ENCODE measurements at places on chromosomes 13 and 19.

DNA sequence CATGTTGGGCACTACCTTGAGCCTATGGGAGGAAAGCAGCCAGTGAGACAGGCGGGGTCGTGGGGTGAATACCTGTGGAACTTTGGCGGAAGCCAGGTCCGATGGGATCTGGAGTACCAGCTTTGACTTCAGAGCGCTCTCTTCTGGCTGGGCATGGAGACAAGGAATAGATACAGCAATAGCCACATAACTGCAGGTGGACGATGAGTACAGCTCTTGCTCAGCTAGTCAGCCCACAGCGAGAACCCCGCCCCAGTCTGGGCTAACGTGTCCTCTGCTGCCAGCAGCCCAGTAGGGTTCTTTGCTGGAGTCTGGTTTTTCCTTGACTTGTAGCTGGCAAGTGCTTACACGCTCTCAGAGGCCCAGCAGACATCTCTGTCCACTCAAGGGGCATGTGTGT lies 83.4 kb downstream of the SIPA1L3 start:
- DNase-seq: no peak

DNA sequence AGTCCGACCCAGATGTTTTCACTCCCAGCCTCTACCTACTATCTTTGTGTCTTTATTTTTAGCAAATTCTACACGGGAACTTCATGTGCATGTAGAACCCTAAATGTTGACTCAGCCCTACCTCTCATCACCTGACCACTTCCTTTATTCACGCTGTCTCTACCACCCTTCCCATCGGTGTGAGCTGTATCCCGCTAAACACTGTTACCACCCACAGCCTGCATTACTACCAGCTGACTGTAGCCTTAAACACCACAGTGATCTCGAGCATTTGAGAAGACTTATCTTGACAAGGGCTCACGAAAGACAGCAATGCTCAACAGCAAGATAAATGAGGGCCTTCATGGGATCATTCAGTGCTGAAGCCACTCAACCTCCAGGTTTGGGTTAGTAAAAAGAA lies 15.1 kb downstream of the NCR1 start:
- DNase-seq: no peak

DNA sequence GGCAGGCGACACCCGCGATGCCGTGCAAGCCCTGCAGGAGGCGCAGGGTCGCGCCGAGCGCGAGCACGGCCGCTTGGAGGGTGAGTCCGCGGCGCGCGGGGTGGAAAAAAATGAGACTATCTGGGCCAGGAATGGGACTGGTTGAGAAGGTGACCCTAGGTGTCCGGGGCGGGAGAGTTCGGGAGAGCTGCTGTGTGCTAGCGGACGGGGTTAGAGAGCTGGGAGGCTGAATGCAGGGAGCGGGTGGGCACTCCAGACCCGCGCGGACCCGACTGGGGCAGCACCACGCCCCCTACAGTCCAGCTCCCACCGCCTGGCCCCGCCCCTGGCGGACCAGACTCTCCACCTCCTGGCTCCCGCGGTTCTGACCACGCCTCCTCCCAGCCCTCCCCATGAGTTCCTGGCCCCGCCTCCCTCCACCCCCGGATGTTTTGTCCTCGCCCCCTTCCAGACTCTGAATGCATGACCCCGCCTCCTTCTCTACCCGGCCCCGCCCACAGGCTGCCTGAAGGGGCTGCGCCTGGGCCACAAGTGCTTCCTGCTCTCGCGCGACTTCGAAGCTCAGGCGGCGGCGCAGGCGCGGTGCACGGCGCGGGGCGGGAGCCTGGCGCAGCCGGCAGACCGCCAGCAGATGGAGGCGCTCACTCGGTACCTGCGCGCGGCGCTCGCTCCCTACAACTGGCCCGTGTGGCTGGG lies 1.5 kb downstream of the CLEC11A start:
- peak; percentile 100 for DNase-seq

- no peak for DNase-seq
These were observed 93.9 kb downstream of the TSHZ3 start for GRCh38 chr19:31255174-31255799.

- DNase-seq: peak; percentile 58
These were observed 1.9 kb downstream of the CNN2 start for GRCh38 chr19:1028062-1028926.

DNA sequence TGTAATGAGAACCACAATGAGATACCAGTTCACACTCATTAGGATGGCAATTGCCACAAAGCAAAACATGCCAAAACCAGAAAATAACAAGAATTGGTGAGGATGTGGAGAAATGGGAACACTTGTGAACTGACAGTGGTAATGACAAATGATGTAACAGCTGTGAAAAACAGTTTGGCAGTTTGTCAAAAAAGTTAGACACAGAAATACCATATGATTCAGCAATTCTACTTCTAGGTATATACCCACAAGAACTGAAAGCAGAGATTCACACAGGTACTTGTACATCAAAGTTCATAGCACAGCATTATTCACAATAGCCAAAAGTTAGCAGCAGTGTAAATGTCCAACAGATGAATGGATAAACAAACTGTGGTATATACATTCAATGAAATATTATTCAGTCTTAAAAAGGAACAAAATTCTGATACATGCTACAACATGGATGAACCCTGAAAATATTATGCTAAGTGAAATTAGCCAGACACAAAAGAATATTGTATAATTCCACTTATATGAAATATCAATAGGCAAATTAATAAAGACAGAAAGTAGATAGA lies 96.5 kb downstream of the UGGT2 start:
- no peak for DNase-seq

DNA sequence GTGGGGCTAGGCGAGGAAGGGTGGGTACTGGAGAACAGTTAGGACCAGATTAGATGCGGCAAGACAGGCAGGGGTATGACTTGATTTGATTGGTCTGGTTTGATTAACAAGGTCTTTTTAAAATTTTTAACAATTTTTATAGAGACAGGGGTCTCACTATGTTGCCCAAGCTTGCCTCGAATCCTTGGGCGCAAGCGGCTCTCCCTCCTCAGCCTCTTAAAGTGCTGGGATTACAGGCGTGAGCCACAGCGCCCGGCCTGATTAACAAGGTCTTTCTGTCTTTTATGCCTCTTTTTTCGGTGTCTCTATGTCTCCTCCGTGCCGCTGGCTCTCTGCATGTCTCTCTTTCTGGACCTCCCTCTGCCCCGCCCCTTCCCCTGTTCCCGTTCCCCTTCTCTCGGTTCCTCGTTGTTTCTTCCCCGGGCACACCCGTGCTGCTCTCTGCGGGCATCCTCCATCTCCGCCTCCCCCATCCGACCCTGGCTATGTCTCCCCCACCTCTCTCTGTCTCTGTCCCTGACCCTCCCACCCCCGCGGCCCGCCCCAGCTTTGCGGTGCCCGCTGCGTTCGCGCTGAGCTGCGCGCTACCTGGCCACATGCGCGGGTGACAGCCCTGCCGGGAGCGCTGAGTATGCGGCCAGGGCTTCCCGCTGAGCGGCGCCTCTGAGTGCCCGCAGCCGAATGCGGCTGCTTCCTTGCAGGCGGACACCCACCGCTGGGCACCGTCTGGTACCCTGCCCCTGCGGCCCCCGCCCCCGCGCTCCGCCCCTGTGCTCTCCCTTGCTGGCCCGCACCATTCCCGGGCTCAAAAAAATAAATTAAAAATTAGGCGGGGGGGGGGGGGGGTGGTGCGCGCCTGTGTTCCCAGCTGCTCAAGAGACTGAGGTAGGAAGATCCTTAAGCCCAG lies 8.1 kb upstream of the SDHAF1 start:
- DNase-seq: no peak

- no peak for DNase-seq
These were observed 81.6 kb downstream of the OLFM4 start for GRCh38 chr13:53110181-53110580.

DNA sequence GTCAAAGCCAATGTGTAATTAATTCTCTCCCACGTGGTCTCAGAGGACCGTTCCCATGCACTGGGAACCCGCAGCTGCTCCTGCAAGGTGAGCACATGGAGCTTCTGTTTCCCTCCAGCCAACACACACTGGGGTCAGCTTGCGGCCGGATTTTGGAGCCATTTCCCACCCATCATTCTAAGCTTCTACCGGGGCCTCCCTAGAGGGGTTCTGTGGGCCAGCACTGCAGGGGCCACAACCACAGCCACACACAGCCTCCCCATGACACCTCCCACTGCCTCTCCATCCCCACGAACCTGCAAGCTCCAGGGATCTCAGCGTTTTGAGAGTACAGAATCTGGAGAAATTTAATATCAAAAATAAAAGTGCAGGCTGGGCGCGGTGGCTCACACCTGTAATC lies 120.7 kb upstream of the SOX1 start:
- DNase-seq: no peak

DNA sequence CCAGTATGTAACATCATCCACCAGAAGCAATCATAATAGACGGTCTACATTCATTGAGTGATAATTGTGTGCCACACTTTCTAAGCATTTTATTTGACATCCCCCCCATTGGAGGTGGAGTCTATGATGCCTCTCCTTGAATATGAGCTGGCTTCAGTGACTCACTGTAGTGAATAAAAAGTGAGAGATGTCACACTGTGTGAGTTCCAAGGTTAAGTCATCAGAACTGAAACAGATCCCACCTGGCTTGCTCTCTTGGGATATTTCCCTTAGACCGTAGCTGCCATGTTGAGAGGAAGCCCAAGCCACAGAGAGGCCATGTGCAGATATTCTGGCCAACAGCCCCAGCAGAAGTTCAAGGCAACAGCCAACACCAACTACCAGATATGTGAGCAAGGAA lies 12.6 kb downstream of the RTBDN start:
- no peak for DNase-seq

DNA sequence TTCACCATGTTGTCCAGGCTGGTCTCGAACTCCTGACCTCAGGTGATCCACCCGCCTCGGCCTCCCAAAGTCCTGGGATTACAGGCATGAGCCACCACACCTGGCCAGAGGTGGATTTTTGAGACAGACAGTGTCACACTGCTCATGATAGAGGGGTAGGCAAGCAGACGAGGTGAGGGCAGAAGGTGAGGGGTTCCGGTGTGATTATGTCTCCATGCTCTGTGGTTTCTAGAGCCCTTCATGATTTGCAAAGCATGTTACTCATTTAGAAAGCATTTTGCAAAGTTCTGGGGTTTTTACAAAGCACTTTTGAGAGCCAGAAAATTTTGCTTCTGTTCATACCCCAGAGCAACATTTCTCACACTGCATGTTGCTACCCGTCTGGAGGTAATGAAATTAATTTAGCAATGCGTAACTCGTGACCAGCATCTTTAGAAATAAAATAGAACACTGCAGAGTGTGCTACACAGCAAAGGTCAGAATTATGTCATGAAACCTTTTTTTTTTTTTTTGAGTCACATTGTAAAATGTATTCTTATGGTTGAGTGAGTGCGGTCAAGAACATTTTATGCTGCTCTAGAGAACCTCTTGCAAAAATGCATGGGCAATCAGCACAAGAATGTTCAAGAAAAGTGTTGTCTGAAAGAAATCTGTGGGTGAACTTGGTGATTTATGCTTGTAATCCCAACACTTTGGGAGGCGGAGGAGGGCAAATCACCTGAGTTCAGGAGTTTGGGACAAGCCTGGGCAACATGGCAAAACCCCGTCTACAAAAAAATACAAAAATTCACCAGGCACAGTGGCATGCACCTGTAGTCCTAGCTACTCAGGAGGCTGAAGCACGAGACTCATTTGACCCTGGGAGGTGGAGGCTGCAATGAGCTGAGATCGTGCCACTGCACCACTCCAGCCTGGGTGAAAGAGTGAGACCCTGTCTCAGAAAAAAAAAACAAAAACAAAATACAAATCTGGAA lies 58.0 kb downstream of the MAP4K1 start:
- DNase-seq: no peak

DNA sequence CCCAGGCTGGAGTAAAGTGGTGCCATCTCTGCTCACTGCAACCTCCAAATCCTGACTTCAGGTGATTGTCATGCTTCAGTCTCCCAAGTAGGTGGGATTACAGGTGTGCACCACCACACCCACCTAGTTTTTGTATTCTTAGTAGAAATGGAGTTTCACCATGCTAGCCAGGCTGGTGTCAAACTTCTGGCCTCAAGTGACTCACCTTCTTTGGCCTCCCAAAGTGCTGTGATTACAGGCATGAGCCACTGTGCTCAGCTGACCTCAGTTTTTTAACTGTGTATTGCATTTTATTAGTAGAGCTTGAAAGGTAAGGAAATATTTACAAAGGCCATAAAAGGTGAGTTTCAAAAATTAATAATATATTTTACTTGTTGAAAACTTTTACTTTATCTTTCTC lies 2.3 kb downstream of the ZNF726 start:
- no peak for DNase-seq

DNA sequence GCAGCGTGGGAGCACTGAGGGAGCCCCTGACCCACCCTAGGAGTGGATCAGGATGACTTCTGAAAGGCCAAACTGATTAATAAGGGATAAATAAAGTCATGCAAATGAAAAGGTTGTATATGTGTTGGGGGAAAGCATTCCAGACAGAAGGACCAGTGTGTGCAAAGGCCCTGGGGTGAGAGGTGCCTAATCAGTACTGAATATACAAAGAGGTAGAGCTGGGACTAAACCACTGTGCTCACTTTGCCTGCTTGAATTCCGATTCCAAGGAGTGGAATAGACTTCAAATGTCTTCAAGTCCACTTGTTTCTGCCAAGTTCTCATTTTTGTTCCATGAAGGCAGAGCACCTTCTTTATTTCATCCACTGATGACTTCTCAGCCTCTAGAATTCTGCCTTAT lies 32.6 kb upstream of the ADGRE1 start:
- DNase-seq: no peak

DNA sequence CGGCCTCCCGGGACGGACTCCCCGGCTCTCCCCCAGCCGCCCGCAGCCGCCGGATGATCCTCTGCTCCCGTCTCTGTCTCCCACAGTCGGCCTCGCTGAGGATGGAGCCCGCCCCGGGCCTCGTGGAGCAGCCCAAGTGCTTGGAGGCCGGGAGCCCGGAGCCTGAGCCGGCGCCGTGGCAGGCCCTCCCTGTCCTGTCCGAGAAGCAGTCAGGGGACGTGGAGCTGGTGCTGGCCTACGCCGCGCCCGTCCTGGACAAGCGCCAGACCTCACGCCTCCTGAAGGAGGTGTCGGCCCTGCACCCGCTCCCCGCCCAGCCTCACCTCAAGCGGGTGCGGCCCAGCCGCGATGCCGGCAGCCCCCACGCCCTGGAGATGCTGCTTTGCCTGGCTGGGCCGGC lies 6.8 kb downstream of the ADAT3 start:
- no peak for DNase-seq

DNA sequence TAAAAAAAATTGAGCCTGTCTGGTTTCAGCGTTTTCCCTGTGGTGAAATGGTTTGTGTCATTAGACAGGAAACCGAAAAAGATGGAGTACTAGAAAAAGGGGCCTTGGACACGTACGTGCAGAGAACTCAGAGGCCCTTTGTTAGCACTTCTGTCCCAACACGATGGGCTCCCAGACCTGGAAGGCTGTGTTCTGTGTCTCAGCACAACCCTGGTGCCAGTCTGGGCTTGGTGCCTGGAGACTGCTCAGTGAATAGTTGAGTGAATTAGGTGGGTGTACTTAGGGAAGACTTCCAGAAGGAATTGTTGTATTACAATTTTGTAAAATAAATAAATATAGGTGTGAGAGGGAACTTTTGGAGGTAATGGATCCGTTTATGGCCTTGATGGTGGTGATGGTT lies 8.7 kb downstream of the ZNF71 start:
- DNase-seq: no peak

GRCh38 chr13:78198821-78199220 lies 280.2 kb upstream of the EDNRB start:
- no peak for DNase-seq

All from progenitor cell of endocrine pancreas (in vitro differentiated cells).